Right atrium auricular region (tissue), 2 donors: ENCODE measurements at places on chromosomes 5 and 9. TPM values are rescaled to one million over a fixed set of nuclear protein-coding genes. Genes with fewer than 3 reads are reported as not detected.

GRCh38 chr5:115558388-115558956 lies 13.9 kb upstream of the FEM1C start:
- H3K27ac ChIP-seq, result peak overlapping the region; percentile 47
- no peaks in the 10 kb centered on the region for H3K27me3 ChIP-seq
- no peak overlapping the region for H3K4me3 ChIP-seq
- DNase-seq, result no peak
- H3K36me3 ChIP-seq, result no peaks in the 10 kb centered on the region

Gene CERCAM
- total RNA-seq, result 13.3 TPM

Gene C9
- total RNA-seq, result not detected

GRCh38 chr9:105439428-105439827 lies 8.4 kb upstream of the FSD1L start:
- H3K27ac ChIP-seq, result peak overlapping the region; percentile 27
- DNase-seq, result no peak
- H3K4me3 ChIP-seq, result no peak overlapping the region
- H3K36me3 ChIP-seq, result no peaks in the 10 kb centered on the region

DNA sequence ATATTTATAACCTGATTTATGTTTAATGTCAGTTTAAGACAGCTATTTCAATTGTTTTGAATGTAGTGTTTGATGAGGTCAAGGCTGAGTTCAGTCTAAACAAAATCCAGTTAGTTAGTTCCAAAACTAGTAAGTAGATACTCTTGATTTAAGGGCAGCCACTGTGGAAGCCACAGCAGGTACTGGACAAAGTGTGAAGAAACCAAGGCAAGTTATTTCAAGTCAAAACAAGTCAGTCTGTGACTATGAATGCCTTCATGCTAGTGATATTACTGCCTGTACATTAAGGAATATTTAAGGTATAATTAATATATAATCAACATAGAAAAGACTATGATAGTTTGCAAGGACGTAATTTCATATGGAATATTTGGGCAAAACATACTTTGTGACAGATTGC lies 362.3 kb downstream of the DMRTA1 start:
- H3K4me3 ChIP-seq, result no peak overlapping the region
- no peaks in the 10 kb centered on the region for H3K36me3 ChIP-seq
- no peaks in the 10 kb centered on the region for H3K27me3 ChIP-seq
- H3K4me1 ChIP-seq, result no peaks in the 10 kb centered on the region
- H3K27ac ChIP-seq, result no peak overlapping the region

Gene YTHDC2
- total RNA-seq, result 7.8 TPM

DNA sequence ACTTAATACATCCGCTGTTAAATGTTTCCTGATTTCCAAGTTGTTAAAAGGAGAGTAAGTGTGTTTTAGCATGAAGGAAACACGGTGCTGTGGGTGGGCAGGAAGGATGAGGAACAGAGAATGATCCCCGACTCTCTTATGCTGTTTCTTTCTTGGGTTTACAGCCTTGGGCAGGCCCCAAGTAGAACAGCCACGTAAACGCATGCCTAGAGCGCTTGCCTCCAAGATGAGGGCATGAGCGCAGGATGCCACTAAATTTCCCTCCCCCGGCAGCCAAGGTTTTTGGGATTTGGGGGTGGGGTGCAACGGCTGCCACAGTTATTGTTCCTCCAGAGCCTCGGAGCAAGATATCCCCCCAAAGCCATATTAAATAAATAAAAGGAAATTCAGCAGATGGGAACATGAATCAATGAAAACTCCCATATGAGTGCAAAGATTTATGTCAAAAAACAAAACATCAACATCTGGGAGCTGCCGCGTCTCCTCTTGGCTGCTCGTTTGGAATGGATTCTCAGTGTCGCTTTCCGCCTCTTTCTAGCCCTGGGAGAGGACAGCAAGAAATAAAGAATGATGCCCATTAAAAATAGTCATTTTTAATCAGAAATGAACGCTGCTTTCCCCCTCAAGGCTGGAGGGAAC lies 10.0 kb upstream of the DELE1 start:
- H3K4me1 ChIP-seq, result no peaks in the 10 kb centered on the region
- H3K4me3 ChIP-seq, result peak overlapping the region; percentile 44
- no peaks in the 10 kb centered on the region for H3K27me3 ChIP-seq

GRCh38 chr9:18405240-18405639 lies 68.7 kb upstream of the ADAMTSL1 start:
- H3K27me3 ChIP-seq, result no peaks in the 10 kb centered on the region
- DNase-seq, result no peak
- no peak overlapping the region for H3K27ac ChIP-seq
- no peaks in the 10 kb centered on the region for H3K36me3 ChIP-seq
- H3K4me1 ChIP-seq, result no peaks in the 10 kb centered on the region

Gene UHRF2
- total RNA-seq, result 15.2 TPM

DNA sequence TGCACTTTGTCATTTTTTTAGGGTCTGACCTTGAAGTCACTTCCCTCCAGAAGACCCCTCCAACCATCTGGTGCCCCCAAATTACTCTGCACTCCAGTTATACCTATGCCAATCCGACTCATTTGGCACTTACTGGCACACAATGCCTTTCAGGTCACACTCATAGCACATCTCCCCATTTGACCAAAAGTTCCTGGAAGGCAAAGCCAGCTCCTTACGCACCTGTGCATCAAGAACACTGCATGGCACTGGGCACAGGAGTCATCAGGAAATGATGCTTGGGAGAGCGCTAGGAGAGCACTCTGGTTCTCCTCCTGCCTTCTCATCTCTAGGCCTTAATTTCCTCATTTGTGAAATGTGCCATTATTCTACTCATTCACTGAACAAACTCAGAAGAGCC lies 2.9 kb downstream of the TNIP1 start:
- H3K4me3 ChIP-seq, result no peak overlapping the region
- no peak for DNase-seq
- H3K27ac ChIP-seq, result no peak overlapping the region

GRCh38 chr9:111566234-111566633 lies 33.2 kb downstream of the PTGR1 start:
- H3K4me1 ChIP-seq, result no peaks in the 10 kb centered on the region
- H3K4me3 ChIP-seq, result no peak overlapping the region
- H3K27me3 ChIP-seq, result no peaks in the 10 kb centered on the region
- DNase-seq, result no peak

DNA sequence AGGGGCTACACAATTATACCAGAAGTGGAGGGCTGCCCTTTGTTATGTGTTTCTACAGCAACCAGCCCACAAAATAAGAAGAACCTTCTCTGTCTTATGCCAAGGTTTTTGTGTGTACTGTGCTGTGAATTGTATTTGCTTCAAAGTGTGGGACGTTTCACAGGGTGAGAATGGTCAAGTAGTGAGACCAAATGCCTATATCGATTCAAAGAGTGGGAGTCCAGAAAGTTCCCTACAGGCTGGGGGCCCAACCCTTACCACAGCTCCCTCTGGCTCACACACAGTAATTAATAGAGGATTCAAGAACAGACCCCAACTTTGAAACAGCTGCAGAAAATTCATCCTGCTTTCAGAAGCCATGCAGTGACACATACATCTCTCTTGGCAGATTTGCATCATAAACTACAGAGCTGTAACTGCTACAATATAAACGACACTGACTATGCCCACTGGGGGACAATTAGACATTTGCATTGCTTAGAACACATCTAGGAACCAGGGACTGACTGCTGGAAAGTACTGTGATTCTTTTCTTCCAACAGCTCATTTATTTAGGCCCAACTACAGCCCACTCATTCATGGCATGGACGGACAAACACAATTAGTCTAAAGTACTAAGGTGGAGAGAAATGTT lies 12.8 kb downstream of the ENC1 start:
- no peaks in the 10 kb centered on the region for H3K4me1 ChIP-seq
- DNase-seq, result no peak
- H3K27me3 ChIP-seq, result no peaks in the 10 kb centered on the region

Gene ENTPD2
- 0.67 TPM for total RNA-seq

GRCh38 chr5:69268899-69269298 lies 34.2 kb downstream of the CDK7 start:
- H3K36me3 ChIP-seq, result peaks cover 41% of the 10 kb centered on the region
- no peaks in the 10 kb centered on the region for H3K4me1 ChIP-seq
- H3K27ac ChIP-seq, result no peak overlapping the region
- DNase-seq, result no peak

- DNase-seq, result no peak
- no peak overlapping the region for H3K4me3 ChIP-seq
Measured at GRCh38 chr5:109324351-109324750, 85.4 kb downstream of the PJA2 start.

Gene ADAMTSL1
- total RNA-seq, result 3.8 TPM

Gene PTGES2
- 114 TPM for total RNA-seq

GRCh38 chr9:23741351-23741750 lies 84.7 kb downstream of the ELAVL2 start:
- H3K36me3 ChIP-seq, result no peaks in the 10 kb centered on the region
- H3K4me3 ChIP-seq, result no peak overlapping the region
- H3K4me1 ChIP-seq, result no peaks in the 10 kb centered on the region
- H3K27me3 ChIP-seq, result no peaks in the 10 kb centered on the region

- H3K4me1 ChIP-seq, result no peaks in the 10 kb centered on the region
- peaks cover 40% of the 10 kb centered on the region for H3K36me3 ChIP-seq
- DNase-seq, result no peak
Measured at GRCh38 chr5:32360906-32361305, 48.2 kb upstream of the MTMR12 start.

DNA sequence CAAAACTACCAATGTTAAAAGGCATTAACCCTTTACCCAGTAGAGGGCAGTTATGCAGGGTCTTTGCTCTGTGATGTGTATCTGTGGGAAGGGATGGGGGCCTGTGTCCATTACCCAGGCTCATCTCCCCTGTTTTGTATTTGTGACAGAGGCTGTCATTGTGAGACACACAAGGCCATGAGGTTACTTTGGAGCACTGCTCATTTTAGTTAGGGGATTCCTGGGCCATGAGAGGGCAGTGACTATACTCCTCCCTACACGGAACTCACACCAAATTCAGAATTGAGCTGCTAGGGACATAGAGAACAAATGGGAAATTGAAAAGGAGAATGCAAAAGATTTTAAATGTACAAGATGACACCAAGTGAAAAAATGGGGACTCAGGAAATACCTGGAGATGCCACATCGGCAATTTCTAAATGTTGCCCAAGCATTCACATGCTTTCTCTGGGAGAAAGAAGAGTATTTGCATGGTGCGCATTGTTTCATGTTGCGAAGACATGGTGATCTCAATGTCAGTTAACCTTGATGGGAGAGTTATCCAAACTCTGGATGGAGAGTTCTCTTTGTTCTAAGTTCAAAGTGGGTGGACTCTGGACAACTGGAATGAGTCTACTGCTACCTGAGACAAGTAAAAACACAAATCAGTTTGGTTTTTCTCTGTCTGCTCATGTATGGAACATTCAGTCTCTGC lies 32.5 kb downstream of the C9orf152 start:
- no peak overlapping the region for H3K27ac ChIP-seq
- no peak overlapping the region for H3K4me3 ChIP-seq
- H3K4me1 ChIP-seq, result no peaks in the 10 kb centered on the region
- no peak for DNase-seq
- peaks cover 13% of the 10 kb centered on the region for H3K36me3 ChIP-seq
- H3K27me3 ChIP-seq, result no peaks in the 10 kb centered on the region

DNA sequence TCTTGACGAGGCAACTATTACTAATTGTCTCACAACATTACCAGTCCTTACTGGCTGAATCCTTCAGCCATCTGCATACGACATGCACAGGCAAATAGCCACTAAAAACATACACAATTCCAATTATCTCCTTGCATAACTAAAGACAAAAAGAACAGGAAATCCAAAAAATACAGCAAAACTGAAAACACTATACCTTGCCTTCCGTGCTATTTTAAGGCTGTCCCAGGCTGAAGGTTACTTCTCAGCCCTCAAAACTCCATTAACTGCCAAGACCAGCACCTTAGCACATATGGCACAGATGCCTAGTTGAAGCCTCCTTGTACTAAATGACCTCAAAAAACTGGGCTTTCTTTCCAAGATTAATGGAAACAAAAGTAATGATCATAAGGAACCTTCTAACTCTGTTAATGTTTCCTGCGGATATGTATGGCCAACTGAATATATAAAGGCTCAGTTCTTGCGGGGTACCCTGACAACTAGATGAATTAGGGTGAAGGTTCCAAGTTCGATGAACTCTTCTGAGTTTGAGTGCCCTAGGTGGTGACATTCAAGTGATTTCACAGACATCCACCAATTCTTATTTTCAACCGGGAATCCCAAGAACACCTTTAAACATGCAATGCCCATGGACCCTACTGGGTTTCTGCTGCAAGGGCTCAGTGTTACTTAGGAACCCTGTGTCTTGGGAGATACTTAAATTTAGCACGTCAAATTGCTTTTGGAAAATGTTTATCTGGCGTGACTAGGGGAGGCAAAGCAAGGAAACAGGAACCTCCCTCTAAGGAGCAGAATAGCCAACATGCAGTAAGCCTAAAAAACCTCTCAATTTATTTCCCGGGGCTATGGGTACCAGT lies 455.3 kb downstream of the RAB3C start:
- H3K4me1 ChIP-seq, result peaks cover 56% of the 10 kb centered on the region
- no peaks in the 10 kb centered on the region for H3K36me3 ChIP-seq
- no peaks in the 10 kb centered on the region for H3K27me3 ChIP-seq
- H3K4me3 ChIP-seq, result peak overlapping the region; percentile 59
- DNase-seq, result no peak

Gene PGGT1B
- 8.8 TPM for total RNA-seq

GRCh38 chr9:35432076-35432475 lies 57.8 kb upstream of the RUSC2 start:
- no peaks in the 10 kb centered on the region for H3K4me1 ChIP-seq
- H3K36me3 ChIP-seq, result no peaks in the 10 kb centered on the region
- no peak for DNase-seq
- no peaks in the 10 kb centered on the region for H3K27me3 ChIP-seq
- no peak overlapping the region for H3K4me3 ChIP-seq

DNA sequence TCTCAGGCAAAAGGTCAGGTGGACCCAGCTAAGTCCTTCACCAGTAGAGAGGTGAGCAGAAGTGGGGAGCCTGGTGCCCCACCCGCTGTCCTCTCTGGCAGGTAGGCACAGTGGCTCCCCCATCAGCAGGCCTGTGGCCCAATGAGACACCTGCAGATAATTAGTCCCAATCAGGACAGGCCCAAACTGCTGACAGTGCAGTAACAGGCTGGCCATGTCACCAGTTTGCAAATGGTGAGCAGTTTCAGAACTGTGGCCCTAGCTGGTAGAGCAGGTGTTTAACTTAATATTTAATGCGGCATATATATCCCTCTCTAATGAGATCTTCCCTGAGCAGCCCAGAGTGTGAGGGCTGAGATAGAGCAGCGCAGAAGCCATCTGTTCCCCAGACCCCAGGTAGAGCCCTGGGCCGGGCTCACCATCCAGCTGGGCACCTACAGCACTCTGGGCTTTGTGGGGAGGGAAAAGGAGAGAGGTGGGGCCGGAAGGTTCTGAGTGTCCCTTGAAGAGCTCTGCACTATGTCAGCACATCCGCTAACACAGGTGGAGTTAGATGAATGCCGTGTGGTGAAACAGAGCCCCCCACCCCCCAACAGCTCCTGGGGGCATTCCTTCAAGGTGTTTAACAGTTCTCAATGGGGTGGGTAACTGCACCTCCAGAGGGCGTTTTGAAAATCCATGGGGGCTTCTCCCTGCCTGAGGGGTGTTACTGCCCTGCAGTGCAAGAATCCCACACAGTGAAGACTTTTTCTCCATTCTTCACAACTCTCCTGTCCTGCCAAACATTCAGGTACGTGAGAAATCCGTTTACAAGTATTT lies 120.5 kb downstream of the PAX5 start:
- no peak for DNase-seq
- H3K36me3 ChIP-seq, result no peaks in the 10 kb centered on the region
- no peak overlapping the region for H3K27ac ChIP-seq
- H3K27me3 ChIP-seq, result no peaks in the 10 kb centered on the region
- H3K4me3 ChIP-seq, result no peak overlapping the region

GRCh38 chr5:68304421-68305052 lies 89.0 kb downstream of the PIK3R1 start:
- H3K4me3 ChIP-seq, result no peak overlapping the region
- peaks cover 15% of the 10 kb centered on the region for H3K36me3 ChIP-seq
- no peak for DNase-seq
- H3K27me3 ChIP-seq, result no peaks in the 10 kb centered on the region
- H3K27ac ChIP-seq, result no peak overlapping the region
